Stimulated activated CD8-positive, alpha-beta memory T cell treated with anti-CD3 and anti-CD28 coated beads, Interleukin-15, amount 100 ng/mL, for 4 hours (primary cell): ENCODE measurements at places on chromosomes 7 and 10.

GRCh38 chr10:49398000-49398861 is 2.3 kb upstream of the DRGX start:
- no peak for DNase-seq

- DNase-seq, result no peak
Observed at GRCh38 chr10:97371696-97372095, 29.4 kb downstream of the RRP12 start.

- no peak for DNase-seq
Observed at GRCh38 chr7:42628054-42628453, 283.8 kb downstream of the C7orf25 start.

GRCh38 chr7:84256571-84256971 is 62.0 kb upstream of the SEMA3A start:
- DNase-seq, result no peak

DNA sequence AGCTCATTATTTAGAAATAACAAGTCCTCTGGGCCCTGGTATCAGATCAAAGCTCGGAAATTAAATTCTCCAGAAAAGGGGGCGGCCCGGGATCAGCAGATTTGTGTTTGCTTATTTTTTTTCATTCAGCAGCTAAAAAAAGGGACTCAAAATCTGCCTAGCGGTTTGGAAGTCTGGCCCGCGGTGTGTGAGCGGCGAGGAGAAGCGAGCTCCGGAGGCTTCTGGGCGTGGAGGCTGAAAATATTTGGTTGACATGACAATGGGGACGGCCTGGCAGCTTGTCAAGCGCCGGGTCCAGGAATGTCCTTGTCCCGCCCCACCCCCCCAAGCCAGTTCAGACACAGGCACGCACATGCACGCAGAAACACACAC is 43.4 kb downstream of the FOXL3 start:
- no peak for DNase-seq

DNA sequence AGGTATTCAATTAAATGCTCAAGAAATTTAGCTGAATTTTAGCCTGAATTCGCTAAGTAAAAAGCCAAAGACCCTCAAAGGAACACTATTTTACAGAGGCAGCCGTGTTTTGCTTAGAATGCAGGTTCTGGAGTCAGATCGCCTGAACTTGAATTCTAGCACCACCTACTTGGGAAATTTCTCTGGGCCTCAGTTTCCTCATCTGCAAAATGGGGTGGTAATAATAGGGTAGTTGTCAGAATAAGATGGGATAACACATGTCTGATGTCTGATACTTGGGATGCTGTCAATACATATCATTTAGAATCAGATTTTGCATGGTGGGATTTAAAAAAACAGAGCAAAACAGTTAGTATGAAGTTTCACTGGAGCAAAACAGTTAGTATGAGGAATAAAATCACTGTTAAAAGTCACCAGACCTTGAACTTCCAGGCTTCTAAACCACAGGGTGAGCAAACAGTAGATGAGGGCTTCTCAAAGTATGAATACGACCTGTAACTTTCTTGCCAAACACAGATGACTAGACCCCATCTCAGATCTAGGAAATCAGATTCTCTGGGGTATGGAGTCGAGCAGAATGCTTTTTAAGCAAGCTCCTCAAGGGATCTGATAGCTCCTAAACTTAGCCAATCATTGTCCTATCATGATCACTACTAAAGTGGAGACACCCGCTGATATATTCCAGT is 75.4 kb downstream of the ATXN7L1 start:
- DNase-seq, result no peak

- no peak for DNase-seq
Observed at GRCh38 chr7:141409801-141410329, 141.3 kb upstream of the AGK start.

GRCh38 chr7:142248-142941 is 50.0 kb upstream of the FAM20C start:
- no peak for DNase-seq

GRCh38 chr10:132793213-132793612 is 7.3 kb upstream of the NKX6-2 start:
- no peak for DNase-seq

DNA sequence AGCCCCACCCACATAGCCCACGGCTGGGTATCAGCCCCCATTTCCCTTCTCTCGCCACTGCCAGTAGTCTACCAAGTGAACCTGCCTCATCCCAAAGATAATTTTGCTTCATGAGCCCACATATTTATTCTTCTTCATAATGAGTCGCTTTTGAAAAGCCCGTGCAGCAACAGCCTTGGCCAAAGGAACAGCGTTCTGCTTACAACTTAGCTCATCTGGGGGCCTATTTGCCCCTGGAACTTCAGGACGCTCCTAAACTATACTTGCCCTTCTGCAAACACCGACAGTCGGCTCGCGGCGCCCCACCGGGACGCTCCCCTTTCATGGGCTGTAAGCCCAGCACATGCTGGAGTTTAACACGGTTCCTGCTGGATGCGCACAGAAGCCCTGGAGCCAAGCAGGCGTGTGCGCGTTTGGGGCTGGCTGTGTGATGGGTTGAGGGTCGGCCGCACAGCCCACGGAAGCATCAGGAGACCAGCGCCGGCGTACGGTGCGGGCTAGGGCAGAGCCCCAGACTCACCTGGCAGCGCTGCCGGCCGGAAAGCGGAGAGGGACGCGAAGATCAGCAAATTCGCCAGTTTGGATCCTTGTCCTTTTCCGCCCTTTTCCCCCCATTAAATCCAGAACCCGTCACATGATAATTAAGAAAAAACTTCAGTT is 370 bp downstream of the TMEM60 start:
- DNase-seq, result no peak
